ENCODE measurements at places on chromosomes 6 and 20. TPM values are rescaled to one million over a fixed set of nuclear protein-coding genes. Genes with fewer than 3 reads are reported as not detected.

Gene GSTA2
- 45.2 TPM for total RNA-seq

Gene ZBTB9
- 2.9 TPM for total RNA-seq

Gene SLC25A27
- 15.1 TPM for total RNA-seq

Gene RRAGD
- total RNA-seq: 7.9 TPM

Gene GSTA3
- not detected for total RNA-seq

Gene MYLK2
- not detected for total RNA-seq

DNA sequence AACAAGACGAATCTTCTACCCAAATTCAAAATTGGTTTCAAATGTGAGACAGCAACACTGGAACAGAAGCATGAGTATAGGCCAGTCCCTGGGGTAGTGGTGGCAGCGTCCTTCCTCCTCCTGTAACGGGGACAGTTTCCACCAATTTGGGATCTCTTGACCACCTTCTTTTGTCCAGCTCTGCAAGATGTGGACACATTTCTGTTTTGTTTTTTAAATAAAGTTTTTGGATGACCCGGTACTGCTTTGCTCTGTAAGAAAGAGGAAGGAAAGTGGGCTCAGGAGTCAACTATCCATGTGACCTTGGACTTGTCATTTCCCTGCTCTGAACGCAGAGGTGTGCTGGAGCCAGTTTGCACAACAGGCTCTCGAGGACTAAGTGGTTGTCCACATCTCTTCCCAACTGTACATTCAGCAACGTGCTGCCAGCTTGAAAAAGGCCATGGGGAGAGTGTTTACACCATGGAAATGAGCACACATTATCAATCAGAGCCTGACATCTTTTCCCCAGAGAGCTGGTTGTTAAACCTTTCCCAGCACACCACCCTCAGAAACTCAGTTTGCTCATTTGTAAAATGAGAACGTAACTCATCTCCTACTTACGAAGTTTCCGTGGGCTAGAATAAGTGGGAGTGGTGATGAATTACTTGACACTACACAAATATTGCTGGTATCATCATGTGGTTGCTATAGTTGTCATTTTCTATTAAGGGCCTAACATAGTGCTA is 66.5 kb downstream of the ADTRP start:
- no peak for DNase-seq

DNA sequence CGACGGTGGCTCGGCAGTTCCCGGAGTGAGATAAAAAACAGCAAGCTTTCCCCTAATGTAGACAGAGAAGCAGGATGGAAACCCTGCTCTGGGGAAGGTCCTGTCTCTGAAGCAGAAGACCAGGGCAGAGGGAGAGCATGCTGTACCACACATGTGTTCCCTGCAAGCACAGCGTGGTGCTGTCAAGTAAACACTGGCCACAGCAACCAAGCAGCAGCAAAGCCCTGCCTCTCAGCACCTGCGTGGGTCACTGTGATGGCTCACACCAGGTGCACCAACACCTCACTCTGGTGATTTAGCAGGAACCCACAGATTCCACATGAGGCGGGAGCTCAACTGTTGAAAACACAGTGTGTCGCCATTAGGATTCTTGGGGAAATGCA is 65.2 kb upstream of the TXNDC5 start:
- no peak for DNase-seq

GRCh38 chr20:25061103-25061799 is 3.3 kb upstream of the ACSS1 start:
- DNase-seq: peak; percentile 62

- no peak for DNase-seq
Measured at GRCh38 chr6:45447005-45447404, 69.3 kb upstream of the SUPT3H start.

DNA sequence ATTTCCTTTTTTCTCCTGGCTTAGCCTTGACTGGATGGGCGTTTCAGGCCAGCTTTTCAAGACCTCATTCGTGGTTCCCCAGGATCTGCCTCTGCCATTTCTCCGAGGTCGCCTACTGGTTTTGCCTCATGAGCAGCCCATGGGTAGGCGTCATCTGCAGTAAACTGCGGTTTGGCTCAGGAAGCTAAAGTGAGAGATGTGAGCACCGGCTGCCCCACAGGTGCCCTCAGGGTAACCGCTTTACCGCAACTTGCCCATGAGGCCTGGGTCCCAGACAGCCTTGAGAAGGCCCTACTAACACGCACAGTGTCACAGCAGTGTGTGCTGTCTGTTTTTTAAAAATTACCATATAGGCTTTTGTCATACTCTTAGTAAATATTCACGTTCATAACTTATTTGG is 53.4 kb upstream of the TBXT start:
- no peak for DNase-seq

GRCh38 chr6:70538376-70538775 is 28.4 kb upstream of the SDHAF4 start:
- no peak for DNase-seq

DNA sequence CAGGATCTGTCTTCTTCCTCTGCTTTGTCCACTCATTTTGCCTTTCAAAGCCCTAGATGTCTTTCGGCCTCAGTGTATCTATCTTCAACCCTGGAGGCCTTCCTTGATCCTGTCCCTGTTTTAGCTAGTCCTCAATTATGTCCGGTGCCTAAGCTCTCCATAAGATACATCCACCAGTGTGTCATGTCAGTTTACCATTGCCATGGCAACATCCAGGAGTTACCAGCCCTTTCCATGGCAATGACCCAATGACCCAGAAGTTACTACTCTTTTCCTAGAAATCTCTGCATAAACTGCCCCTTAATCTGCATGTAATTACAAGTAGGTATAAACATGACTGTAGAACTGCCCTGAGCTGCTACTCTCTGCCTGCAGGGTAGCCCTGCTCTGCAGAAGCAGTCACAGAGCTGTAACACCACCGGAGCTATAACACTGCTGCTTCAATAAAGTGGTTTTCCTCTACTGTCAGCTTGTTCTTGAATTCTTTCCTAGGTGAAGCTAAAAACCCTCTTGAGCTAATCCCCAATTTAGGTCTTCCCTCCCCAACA is 712.1 kb upstream of the AGPAT4 start:
- DNase-seq: no peak

GRCh38 chr6:64266351-64266821 is 630.8 kb downstream of the PHF3 start:
- no peak for DNase-seq

All from left lobe of liver (tissue), 2 donors.